Stimulated activated CD4-positive, alpha-beta T cell treated with anti-CD3 and anti-CD28 coated beads, Interleukin-1b, Interleukin-23, amount 100 ng/mL, for 4 hours (primary cell): ENCODE measurements at places on chromosomes 6 and 20.

DNA sequence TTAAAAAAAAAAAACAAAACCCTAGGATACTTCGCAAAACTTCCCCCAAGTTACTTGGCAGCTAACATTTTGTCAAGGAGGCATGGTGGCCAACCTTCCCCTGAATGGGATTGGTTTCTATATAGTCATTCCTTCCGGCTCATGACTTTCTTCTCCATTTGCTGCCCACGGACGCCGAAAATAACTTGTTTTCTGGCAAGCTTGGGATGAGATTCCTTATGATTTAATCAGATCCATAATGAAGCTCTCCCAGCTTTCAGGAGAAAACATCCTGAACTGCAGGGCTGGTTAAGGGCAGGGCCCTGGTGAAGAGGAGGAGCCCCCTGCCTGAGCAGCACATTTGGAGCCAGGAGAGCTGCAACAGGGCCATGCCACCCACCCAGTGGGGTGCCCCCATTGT is 49.9 kb downstream of the PPP1R16B start:
- no peak for DNase-seq

DNA sequence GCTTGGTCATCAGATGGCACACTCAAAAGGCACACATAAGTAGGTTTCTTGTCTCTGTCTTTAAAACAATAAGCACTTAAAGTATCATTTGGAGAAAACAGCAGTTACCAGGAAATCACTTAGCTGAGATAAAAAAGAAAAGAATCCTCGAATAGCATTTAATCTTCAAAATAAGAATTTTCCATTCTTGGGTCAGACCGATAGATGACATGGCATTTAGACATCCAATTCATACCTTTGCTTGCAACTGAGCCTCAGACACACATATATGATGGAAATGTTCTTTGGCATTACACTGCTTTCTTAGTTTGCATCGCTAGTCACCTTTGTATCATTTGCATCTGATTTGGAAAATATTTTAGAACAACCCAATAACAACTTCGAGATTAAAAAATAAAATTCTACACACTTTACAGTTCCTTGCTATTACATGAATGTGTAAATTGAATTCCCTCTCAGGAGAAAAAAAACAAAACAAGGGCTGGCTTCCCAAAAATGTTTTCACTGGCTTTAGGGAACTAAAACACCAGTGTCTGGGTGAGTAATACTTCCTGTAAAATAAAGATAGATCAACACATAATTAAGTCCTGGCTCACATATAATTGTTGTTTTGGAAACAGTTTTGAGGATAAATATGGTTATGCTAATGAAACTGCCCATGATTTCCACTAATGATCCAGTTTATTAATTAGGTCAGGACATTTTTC is 1.3 kb upstream of the RNF217 start:
- no peak for DNase-seq

DNA sequence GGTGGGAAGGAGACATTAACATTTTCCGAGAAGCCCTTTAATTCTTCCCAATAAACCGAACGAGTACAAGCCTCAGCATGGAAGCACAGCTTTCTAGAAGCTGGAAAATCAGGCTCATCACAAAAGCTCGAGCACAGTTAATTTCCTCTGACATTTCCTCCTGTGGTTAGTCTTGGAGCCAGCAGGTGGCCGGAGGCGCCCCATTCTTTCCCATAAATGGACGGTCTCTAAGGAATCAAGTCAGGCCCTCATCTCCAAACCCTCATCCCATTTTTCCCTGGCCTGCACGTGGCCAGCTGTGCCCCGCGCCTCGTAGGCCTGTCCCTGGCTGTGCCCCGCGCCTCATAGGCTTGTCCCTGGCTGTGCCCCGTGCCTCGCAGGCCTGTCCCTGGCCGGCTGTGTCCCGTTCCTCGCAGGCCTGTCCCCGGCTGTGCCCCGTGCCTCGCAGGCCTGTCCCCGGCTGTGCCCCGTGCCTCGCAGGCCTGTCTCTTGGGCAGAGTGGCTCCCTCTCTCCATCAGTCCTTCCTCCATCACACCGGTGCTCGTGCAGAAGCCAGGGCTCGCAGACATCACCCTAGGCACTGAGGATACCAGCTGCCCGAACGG is 19.7 kb upstream of the NTSR1 start:
- no peak for DNase-seq

DNA sequence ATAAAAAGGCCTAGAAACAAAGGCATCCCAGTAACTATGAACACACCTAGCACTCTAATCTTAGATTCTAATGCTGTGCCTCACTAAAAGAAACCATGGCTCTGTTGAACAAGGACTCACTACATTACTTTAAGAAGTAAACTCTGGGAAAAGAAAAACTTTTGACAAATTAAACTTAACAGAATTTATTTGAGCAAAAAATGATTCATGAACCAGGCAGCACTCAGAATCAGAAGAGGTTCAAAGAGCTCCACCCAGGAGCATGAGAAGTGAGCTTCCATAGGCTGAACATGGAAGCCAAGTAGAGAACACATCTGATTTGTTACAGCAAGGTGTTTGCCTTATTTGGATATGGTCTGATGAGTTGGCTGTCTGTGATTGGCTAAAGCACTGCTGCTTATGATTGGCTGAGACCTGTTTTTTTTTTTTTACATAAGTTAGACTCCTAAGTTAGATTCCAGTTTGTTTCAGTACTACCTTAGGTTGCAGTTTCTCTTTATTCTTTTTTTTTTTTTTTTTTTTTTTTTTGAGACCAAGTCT is 343.6 kb upstream of the SASH1 start:
- DNase-seq, result no peak

DNA sequence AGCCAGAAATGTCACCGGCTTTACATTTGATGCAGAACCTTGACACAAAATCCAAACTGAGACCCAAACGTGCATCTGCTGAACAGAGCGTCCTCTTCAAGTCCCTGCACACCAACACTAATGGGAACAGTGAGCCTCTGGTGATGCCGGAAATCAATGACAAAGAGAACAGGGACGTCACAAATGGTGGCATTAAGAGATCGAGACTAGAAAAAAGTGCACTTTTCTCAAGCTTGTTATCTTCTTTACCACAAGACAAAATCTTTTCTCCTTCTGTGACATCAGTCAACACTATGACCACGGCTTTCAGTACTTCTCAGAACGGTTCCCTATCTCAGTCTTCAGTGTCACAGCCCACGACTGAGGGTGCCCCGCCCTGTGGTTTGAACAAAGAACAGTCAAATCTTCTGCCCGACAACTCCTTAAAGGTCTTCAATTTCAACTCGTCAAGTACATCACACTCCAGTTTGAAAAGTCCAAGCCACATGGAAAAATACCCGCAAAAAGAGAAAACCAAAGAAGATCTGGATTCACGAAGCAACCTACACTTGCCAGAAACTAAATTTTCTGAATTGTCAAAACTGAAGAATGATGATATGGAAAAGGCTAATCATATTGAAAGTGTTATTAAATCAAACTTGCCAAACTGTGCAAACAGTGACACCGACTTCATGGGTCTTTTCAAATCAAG is 108.4 kb downstream of the RTN4IP1 start:
- DNase-seq, result peak; percentile 59

DNA sequence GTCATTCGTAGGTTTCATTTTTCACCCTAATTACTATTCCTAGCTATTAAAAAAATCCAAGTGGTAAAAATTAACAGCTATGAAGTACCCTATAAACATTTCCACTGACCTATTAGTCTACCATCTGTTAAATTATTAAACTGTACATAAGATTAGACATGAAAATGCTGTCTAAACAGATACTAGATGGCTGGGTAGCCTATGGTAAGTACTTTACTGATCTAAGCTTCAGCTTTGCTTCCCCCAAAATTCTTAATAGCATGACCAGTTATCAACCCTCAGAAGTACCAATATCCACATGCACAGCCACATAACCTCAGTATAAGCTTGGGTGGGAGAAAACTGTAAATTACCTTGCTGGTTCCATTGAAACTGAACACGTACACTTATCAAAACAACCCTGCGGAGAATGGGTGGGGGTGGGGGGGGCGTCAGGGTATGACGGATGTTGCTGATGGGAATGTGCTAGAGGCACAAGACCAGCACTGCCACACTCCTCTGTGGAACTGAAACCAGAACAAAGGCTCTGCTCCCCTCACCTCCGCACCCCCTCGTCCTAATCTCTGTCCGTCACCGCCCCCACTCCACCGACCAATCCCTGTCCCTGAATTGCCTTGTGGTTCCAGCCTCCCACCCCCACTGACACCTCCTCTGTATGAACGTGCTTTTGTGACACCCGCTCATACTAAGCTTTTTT is 45.3 kb downstream of the B4GALT5 start:
- peak; percentile 8 for DNase-seq

- no peak for DNase-seq
These were observed 54.6 kb upstream of the DDR1 start for GRCh38 chr6:30829639-30830255.

GRCh38 chr6:79949233-79949632 is 1.9 kb upstream of the ELOVL4 start:
- DNase-seq, result peak; percentile 15

DNA sequence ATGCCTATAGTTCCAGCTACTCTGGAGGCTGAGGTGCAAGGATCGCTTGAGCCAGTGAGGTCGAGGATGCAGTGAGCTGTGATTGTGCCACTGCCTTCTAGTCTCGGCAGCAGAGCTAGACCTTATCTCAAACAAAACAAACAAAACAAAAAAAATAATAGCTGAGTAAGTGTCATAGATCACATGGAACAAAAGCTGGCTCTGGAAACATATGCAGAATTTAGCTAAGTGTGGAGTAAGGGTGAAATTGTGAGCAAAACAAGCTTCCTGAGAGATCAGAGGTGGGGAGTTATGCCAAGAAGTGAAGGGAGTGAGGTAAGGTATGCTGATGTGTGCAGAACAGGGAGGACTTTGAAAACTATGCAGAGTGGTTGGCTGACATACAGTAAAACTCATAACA is 18.7 kb downstream of the SGK1 start:
- DNase-seq, result no peak

- DNase-seq, result no peak
These were observed 42.6 kb downstream of the BMP7 start for GRCh38 chr20:57223648-57224489.

GRCh38 chr6:149331043-149331807 is 13.7 kb downstream of the TAB2 start:
- DNase-seq, result no peak

DNA sequence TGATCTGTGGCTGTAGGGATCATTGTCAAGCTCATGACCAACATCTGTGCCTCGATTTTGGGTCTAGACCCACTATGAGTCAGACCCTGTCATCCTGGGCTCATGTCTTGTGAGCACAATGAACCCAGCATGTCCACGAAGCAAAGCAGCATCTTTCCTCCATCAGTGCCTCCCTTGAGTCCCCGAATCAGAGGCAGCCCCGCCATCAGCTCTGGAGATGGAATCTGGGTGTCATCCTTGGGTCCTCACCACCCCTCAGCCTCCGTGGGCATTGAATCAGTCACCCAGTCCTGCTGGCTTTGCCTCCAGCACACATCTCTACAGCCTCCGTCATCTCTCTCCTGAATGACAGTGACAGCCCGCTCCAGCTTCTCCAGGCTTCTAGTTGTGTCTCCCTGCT is 56.9 kb downstream of the CHMP4B start:
- no peak for DNase-seq
